Amygdala (tissue), 56 donors: ENCODE measurements at places on chromosomes 13 and 19.
A peak's percentile ranks its signal among the peaks of the same experiment; 100 is the strongest.

DNA sequence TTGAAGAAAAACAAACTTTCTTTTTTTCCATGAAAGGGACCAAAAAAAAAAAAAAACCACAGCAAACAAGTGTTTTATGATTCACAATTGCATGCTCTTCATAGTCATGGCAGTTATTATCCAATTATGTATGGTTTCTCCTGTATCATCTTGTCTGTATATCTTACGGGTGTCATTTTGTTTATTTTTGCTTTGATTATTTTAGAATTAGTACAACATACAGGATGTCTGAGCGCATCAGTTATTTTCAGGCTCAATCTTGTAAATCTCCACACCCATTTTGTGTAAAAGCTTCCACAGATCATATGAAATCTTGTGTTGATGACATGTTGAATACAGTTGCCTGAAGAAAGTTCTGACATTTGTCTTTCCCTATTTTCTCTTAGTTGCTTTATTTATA lies 280.3 kb downstream of the KLF5 start:
- no peak for DNase-seq

DNA sequence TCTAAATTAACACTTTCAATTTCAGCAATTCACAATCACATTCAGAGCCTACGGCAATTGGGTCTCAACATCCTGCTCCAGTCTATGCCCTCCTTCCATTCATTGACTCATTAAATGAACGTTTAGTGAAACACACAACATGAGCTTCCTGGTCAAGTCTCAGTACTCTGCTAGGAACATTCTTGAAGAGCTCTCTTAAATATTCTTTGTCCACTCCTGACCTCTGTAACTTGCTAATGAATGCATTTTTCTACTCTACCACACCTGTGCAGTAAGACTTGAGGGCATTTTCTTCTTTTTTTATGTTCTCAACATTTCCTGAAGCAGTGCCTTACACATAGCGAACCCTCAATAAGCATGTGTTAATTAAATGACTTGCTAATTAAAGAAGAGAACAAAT lies 168.6 kb downstream of the OXGR1 start:
- no peak for DNase-seq

GRCh38 chr19:55389386-55390317 lies 3.9 kb downstream of the RPL28 start:
- DNase-seq, result no peak

GRCh38 chr13:110001670-110002275 lies 215.4 kb upstream of the IRS2 start:
- DNase-seq, result no peak

DNA sequence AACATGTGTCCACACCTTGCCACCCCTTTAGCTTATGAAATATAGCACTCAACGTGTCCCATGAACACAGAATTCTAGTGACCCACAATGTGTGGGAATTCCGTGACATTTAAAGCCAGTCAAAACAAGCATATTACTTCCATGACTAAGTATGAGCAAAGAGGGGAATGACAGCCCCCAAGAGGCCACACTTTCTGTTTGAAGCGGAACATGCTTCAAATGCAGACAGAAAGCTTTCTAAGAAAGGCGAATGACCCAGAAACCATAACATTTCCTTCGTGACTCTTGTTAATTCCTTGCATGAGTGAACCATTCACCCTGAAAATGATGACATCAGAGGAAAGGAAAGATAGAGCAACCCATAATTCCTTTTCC lies 122.0 kb upstream of the FNDC3A start:
- no peak for DNase-seq

GRCh38 chr13:20002787-20003186 lies 44.3 kb downstream of the ZMYM2 start:
- DNase-seq, result no peak

DNA sequence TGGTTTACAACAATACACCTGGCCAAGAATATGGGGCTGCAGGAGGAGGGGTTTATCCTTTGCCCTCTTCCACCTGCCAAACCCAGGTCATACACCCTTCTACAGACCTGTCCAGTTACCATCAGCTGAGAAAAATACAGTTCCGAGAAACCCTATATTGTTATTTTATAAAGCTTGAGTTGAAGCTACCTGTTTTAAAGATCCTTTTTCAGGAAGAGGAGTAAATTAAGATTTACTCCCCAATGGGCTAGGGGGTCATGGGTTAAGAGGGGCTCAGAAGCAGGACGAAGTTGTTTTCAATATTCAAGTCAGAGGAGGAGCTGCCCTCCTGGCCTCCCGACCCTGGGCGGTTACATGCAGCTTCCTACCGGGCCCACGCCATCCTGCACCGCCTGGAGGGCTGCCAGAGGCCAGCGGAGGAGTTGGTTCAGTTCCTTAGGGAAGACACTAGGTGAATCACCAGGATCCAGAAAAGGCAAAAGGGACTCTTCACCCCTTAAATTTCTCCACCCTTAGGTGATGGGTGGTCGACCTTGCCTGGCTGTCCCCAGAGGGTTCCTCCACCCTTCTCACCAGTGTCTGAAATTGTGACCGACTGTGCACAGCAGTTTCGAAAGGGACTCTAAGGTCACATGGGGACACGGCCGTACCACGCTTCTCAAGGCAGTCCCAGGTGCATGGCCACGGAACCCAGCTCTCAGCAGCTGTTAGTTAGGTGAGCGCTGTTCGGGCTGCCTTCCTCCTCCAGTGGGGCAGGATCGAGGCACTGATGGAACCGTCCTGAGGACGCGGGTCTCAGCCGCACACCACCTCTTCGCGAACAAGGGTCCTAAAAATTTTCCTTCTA lies 1.2 kb downstream of the GJB2 start:
- DNase-seq, result no peak

- DNase-seq, result no peak
Observed at GRCh38 chr13:25659091-25659795, 287.5 kb downstream of the ATP8A2 start.

DNA sequence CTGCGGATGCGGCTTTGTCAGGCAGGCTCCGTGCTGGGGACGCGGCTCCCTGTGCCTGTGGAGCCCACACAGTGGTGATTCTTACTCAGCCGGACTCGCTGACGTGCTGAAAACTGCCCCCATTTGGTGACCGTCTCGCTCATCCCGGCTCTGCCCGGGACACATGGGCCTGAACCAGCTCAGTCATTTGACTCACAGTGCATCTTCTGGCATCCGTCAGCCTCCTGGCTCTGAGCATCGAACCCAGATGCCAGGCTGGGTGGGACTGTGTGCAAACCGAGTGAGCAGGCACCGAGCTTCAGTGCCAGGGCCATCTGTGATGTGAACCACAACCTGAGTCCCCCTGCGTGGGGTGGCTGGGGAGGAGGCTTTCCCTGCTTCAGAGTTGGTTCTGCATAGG lies 5.5 kb downstream of the GCDH start:
- no peak for DNase-seq

- peak; percentile 39 for DNase-seq
Observed at GRCh38 chr19:55632463-55632834, 8.1 kb upstream of the ZNF784 start.

DNA sequence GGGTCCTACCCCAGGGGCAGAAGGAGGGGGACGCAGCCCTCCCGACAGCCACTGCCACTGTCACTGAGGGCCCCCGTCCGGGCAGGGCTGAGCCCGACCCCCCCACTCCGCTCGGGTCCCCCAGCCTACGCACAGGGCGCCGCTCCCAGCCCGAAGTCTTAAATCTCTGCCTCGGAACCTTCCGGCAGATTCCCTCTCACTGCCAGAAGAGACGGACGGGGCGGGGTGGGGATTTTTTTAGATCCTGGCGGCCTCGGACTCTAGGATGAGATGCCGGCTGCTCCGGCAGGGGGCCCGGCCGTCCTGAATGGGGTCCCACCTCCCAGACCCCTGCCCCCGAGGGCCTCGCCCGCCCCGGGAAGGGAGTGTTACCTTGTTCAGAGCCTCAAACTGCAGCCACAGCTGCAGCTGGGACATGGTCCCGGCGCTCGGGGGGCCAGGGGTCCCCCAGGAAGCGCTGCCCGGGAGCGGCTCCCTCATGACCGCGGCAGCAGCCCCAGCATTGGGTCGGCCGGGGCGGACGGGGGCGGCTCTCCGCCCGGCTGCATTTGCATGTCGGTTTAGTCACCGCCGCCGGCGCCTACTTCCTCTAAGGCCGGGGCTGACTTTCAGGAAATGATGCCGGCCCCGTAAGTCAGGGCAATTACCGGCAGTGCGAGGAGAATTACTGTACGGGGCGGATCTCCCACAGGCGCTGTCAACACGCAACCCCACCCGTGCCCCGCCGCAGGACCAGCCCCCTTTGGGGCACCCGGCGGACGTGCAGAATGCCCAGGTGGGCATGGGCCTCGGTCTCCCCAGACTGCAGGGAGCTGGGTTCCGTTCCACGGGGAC lies 28.1 kb downstream of the GPX4 start:
- no peak for DNase-seq

- no peak for DNase-seq
Observed at GRCh38 chr19:55692681-55693081, 17.7 kb downstream of the EPN1 start.

- no peak for DNase-seq
Observed at GRCh38 chr19:291561-292280, 518 bp upstream of the PLPP2 start.

- no peak for DNase-seq
Observed at GRCh38 chr13:45782327-45783045, 69.1 kb downstream of the SIAH3 start.

GRCh38 chr13:21115231-21115630 lies 53.8 kb upstream of the LATS2 start:
- DNase-seq, result no peak

DNA sequence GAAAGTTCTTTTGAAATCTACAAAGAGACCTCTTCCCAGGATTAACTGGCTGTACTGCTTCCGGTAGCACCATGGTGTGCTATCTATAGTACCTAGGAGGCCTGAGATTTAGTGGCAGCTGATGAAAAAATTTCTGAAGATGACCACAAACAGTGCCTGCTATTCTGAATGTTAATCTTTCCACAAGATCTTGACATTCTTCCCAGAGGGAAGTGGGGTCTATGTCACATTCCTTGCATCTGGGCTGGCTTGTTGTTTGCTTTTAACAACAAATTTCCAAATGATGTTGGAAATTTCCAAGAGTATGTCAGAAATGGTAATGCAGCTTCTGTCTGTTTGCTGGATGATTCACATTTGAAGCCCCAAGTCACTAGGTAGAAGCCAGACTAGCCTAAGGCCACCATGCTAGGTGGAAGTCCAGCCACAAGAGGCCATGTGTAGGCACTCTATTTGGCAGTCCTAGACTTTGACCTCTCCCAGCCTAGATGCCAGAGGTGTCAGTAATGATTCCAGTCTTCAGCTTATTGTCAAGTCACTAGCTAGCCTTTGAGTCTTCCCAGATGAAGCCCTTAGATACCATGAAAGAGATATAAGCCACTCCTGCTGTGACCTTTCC lies 22.1 kb downstream of the SPART start:
- no peak for DNase-seq

GRCh38 chr19:41218615-41219507 lies at the start of gene AXL:
Gene AXL, plus strand, starts transcription at chr19:41219223. Its CDS starts 170 bp downstream, at chr19:41219393.
- peak; percentile 73 for DNase-seq

DNA sequence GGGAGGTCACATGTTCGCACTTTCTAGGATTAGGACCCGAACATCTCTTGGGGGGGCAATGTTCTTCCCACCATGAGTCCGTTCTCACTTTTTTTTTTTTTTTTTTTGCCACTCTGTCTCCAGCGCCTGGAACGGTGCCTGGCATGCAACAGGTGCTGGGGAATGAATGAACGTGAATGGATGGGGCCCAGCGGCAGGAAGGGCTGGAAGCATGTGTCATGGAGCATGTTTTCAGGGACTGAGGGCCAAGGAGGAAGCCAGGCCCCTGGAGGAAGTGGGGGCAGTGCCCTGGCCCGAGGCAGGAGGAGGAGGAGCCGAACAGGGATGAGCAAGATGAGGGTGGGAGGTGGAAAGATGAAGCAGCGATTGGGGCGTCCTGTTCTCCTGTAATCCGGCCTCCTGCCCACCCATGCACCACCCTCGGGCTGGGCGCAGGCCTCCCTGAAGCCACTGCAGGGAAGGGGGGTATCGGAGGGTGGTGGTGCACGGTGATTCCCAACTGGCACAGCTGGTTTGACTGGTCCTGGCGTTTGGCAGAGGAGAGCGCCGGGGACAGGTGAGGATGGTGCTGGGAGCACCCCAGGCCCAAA lies 8.8 kb upstream of the SULT2B1 start:
- DNase-seq, result no peak

DNA sequence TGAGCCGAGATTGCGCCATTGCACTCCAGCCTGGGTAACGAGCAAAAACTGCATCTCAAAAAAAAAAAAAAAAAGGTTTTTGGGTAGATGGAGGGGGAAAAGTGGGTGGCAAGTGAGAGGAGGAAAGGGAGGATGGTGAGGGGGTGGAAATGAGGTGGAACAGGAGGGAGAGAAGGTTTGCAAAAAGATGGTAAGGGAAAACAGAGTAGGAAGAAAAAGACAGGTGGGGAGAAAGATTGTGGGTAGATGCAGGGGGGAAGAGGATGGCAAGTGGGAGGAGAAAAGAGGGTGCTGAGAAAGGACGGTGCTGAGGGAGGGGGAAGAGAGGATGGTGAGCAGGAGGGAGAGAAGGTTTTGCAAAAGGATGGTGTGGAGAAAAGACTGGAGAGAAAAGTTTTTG lies 57.8 kb upstream of the C1QTNF9B start:
- no peak for DNase-seq

GRCh38 chr13:107097916-107098315 lies 530.0 kb upstream of the ARGLU1 start:
- no peak for DNase-seq

- no peak for DNase-seq
Observed at GRCh38 chr13:106753251-106753650, 185.3 kb upstream of the ARGLU1 start.

DNA sequence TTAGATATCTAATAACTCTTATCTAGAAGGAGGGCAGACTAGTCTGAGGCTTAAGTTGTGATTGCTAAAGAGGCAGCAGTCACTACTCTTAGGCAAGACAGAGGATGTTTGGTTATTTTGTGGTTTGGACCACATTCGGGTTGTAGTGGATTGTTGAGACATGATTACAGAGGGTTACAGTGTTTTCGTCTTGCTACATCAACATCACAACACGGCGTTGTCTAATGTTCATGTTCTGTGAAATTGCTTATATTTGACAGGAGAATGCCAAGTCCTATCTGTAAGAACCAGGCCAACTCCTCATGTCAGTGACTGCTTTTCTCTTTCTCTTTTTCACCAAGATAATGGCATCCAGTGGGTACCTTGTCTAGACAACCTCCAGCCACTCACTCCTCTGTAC lies 16.8 kb upstream of the TM9SF2 start:
- DNase-seq, result no peak

- DNase-seq, result no peak
Observed at GRCh38 chr13:46536341-46536740, 16.6 kb upstream of the LRCH1 start.

DNA sequence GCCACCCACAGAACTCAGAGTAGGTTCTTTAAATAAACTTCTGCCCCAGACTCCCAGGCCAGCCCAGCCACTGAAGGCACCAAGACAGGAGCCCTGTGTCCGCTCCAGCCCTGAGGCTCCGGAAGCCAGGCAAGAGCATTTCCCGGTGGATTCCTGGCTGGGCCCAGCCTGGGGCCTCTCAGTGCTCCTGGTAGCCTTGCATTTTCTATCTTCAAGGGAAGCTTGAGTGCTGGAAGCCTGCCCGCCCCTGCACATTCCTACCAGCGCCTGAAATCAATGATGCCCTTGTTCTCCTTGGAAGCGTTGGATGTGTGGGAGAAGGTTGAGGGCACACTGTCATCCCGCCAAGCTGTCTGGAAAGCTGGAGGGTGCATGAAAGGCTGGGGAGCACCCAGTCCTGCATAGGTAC lies 70.3 kb downstream of the ALOX5AP start:
- DNase-seq, result peak; percentile 29
